Activated T-cell treated with anti-CD3 and anti-CD28 coated beads for 4 hours (primary cell): ENCODE measurements at places on chromosomes 12 and 14.

- no peak for DNase-seq
Measured at GRCh38 chr12:132723015-132723763, 12.5 kb downstream of the PGAM5 start.

DNA sequence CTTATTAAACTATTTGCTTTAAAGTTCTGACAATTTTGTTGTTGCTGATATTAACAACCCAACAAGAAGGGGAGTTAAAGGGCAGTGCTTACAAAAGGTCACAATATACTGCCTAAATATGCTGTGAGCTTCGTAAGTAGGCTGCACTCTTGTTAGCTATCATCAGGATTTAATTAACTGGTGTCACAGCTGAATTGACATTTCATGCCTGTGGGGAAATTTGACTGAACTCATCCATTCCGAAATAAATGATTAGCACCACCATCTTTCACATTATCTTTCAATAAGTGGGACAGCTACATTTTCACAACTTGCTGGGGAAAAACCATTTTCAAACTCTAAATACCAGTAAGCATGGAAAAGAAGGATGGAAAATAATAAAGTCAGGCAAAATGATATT, 146.6 kb downstream of the PTPRO start:
- DNase-seq = no peak

DNA sequence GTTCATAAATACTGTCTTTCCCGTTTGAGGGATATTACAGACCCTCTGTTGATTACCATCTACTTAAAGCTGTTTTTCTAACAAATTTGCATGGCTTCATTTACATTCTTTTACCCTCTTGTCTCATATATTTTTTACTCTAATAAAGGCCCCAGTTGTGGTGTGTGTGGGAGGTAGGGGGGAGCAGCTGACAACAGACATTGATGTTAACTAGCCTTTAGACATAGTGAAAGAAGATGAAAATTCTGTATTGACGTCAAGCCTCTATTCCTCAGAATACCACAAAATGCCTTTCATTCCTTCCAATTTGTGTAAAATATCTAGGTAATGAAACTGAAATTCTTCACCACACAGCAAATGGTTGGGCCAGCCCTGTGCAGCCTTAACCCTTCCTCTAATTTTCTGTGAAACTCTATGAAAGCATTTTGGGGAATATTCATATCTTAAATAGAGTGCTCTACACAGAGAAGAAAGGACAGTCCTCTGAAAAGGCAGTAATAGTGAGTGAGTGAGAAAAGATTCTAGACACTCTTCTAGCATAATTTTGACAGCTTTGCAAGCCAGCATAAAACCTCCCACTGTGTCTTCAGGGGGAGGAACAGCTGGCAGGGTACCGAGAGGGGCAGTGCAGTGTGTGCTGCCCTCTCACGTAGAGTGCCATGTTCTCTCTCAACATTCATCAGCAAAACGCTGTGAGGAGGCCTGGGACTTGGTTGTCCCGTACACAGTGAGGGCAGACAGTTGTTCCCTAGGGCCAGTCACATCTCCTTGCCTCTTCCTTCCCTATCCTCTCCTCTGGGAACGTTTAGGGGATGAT, 20.1 kb upstream of the CERS5 start:
- DNase-seq = no peak

DNA sequence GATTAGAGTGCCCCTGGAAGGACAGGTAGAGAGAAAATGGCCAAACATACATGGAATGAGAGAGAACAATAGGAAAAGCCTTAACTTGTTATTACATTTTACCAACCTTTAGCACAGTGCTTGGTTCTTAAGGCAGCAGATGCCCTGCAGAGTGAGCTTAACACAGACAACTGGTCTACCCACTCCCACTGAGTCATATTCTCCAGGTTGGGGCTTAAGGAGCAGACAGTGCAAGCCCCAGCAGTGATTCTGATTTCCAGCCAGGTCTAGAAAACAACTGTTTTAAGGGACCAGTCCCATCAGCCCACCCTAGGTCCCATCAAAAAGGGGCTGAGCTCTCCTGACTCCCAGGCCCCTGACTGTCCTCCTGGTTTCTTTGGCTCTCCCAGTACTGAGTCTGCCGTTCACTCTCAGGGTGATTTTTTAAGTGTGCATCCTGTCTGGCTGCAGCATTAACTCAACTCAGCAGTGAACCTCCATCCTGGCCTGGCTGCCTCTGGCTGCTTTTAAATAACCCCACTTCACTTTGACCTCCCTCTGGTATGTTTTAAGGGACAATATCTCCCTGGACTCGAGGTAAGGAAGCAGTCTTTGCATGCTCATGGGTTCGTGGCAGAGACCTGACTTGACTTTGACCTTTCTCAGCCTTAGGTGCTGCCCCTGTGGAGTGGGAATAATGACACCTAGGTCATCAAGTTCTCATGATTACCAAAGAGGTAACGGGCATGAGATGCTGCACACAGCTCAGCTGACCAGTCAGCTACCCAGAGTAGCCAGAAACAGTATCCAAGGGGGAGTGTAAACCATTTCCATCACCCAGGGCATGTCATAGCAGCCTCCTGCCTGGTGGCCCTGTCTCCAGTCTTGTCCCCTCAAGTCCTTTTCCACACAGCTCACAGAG, 210.7 kb upstream of the PWP1 start:
- peak; percentile 3 for DNase-seq

GRCh38 chr14:32809255-32809654, 129.4 kb upstream of the NPAS3 start:
- DNase-seq = no peak

DNA sequence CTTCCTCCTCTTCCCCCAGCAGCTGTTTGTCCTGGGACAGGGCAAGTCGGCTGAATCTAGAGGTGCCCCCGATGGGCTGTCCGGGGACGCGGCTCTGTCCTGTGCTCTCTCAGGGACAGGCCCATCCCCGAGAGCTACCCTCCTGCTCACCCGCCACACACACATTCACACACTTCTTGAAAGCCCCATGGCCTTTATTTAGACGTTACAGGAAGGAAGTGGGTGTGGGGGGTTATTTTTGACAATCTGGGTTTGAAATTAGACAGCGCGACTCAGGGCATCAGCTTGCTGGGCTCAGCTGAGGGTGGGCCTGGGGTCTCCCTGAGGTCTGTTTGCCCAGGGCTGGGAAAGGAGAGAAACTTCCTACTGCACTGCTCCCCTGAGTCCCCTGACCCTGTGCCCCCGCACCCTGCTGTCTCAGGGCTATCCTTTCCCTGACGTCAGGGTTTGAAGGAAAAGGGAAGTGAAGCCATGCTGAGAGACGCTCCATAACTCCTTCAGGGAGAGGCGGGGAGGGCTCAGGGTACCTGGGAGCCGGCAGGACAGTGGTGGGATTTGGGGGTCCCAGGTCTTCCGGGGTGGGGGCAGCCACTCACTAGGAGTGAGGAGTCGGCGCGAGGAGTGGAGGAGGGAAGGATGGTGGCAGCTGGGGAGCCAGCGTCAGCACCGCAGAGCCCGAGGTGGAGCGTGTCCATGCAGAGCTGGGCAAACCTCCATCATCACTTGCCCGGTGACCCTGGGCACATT, 8.1 kb downstream of the PTPN6 start:
- peak; percentile 65 for DNase-seq

GRCh38 chr12:23464241-23464812, 485.1 kb downstream of the SOX5 start:
- DNase-seq = no peak

GRCh38 chr12:66765204-66765603, 86.3 kb upstream of the GRIP1 start:
- no peak for DNase-seq

DNA sequence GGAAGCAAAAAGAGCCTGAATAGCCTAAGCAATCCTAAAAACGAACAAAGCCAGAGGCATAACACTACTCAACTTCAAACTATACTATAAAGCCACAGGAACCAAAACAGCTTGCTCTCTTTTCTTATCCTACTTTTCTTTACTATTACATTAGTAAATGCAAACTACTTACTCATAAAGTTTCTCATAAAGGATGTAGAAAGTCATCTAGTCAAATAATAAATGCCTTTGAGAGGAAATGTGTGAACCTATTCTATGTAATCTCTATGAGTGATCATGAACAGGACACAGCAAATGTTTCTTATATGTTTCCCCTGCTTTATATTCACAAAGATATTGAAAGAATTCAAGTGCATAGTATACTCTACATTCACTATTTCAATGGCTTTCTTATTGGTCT, 176.9 kb upstream of the MDGA2 start:
- no peak for DNase-seq

DNA sequence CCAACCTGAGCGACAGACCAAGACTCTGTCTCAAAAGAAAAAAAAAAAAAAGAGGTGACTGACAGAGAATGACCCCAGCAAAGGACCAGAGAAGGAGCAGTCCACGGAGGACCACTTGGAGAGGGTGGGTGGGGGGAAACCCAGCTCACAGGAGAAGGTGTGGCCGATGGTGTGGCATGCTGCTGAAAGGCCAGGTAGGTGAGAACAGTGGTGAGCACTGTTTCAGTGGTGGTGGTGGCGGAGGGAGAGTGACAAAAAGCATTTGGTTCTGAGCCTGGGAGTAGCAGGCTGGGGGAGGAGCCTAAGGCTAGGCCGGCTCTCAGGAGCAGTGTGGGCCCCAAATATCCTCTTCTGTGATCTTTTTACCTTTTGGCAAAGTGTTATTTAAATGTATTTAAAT, 63.8 kb downstream of the IRF2BPL start:
- DNase-seq = no peak

DNA sequence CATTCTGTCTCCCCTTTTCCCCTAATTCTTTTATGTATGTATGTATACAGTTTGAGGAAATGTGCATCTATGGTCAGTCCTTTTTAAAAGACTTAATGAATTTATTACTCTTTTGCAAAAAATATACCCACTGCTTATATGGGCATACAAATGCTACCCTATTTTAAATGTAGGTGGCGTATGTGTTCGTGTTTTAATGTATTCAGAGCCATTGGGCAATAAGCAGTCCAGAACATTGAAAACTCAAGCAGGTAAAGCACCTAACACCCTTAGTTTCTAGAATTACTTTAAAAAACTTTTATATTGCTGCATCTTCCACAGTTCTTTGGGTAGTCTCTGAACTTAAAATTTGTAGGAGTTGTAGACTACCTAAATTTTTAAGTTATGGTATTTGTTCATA, 42.6 kb upstream of the A2ML1 start:
- DNase-seq = no peak

DNA sequence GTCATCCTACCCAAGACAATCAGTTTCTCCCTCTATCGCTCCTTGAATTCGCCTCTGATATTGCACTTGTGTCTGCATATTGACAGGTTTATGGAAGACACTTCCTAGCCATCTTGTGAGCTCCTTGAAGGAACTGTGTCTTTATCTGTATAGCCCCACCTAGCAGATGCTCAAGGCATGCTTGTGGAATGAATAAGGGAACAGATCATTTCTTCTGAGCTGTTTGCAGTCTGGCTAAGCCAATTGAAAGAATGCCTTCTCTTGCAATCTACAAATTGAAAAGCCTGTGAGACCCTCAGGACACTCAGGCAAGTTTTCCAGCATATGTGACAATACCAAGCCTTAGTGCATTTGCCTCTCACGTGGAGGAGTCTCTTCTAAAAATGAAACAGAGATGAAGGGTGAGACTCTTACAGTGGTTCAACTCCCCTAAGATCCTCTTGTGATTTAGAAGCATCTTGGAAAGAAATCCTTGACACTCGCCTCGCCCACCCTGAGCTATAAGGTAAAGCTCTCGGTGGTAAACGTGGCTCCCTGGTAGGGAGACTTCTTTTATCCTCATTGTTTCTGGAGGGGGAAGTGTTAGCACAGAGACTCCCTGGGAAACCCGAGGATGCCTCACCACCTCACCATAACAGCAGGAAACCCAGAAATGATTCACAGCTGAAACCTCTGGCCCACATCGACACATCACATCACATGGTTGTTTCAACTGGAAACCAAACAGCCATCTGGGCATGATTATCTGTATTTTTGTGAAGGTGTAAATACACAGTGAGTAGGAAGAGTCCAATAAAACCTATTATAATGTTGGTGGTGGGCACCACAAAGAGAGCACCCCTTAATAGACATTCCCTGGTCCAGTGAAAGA, 112.3 kb upstream of the BCL2L14 start:
- peak; percentile 12 for DNase-seq

DNA sequence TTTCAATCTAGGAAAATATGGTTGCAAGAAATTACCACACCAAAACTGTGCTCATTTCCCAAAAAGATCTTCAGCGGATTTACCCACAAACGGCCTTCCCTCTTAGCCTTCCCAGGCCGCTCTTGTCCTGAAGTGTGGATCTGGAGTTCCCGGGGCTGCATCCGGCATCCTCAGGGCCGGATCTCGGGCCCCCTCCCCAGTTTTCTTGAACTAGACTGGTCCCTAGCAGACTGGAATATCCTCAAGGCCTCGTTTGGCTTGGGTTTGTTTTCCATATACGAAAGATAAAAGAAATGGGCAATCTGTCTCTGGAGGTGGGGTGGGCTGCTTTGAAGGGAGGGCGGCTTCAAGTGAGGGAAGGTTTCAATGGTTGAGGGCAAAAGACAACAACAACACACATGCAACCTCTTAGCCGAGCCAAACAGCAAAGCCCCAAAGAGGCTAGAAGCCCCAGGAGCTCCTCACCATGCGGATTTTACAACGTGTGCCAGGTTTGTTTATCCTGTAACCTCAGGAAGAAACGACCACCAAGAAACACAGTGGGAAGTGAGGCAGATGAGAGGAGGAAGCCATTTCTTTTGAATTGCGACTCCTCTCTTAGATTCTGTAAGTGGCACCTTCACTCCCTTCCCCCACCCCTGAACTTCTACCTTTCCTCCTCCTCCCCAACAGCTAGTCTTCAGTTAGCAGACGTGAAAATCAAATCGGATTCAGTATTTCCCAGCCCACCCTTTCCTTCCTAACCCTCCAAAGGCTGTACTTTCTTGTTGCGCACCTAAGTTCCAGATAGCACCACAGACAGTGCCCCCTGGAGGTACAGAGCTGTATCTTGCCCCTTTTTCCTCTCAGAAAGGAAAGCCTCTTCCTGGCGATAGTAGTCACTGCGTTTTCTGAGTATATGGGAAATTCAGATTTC, 2.6 kb downstream of the MYF6 start:
- no peak for DNase-seq

- no peak for DNase-seq
Measured at GRCh38 chr14:77885367-77885766, 85.5 kb downstream of the ADCK1 start.

GRCh38 chr14:102230481-102231210, 74.3 kb downstream of the MOK start:
- DNase-seq = no peak

DNA sequence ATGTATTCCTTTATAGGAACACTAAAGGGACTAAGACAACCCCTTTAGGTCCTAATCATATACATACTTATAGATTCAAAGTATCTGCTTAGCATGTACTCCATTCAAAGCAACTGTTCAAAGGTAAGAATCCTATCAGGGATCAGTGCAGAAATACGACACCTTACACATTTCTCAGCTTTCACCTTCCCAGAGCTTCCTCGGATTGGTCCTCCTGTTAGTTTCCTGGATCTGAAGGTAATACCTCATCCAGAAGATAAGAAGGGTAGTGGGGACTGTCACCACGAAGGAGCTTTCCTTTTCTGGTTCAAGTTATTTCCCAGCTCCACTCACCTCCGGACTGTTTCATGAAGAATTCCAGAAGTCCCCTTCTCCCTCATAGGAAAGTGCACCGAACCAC, 38.0 kb downstream of the RCOR1 start:
- DNase-seq = no peak

GRCh38 chr12:1581973-1582708, 12.2 kb downstream of the FBXL14 start:
- no peak for DNase-seq

- no peak for DNase-seq
Measured at GRCh38 chr12:92654929-92655328, 47.9 kb upstream of the PLEKHG7 start.

GRCh38 chr14:104019029-104019428, 66.5 kb upstream of the ASPG start:
- no peak for DNase-seq

- no peak for DNase-seq
Measured at GRCh38 chr12:58907391-58907790, 12.9 kb downstream of the LRIG3 start.

- no peak for DNase-seq
Measured at GRCh38 chr14:81311778-81312177, 88.3 kb downstream of the STON2 start.
